ENCODE measurements at places on chromosomes 1 and 21. TPM values are rescaled to one million over a fixed set of nuclear protein-coding genes. Genes with fewer than 3 reads are reported as not detected.

Gene TNNT2
- 2.1 TPM for total RNA-seq

Gene SGIP1
- total RNA-seq: 11.2 TPM

Gene LCE1E
- total RNA-seq: not detected

Gene FAM177B
- 1.1 TPM for total RNA-seq

Gene CRNN
- not detected for total RNA-seq

Gene BSND
- total RNA-seq: 1.4 TPM

Gene LCE3A
- not detected for total RNA-seq

Gene SLC45A1
- 1.8 TPM for total RNA-seq

Gene ACTA1
- not detected for total RNA-seq

Gene BACE2
- 65.7 TPM for total RNA-seq

Gene S100A8
- total RNA-seq: 60.9 TPM

Gene C1orf141
- not detected for total RNA-seq

Gene POU3F1
- not detected for total RNA-seq

Gene MPL
- 0.25 TPM for total RNA-seq

Gene PAQR6
- 4.2 TPM for total RNA-seq

Gene LEFTY2
- total RNA-seq: 0.13 TPM

Gene CRP
- not detected for total RNA-seq

Gene PKLR
- 0.82 TPM for total RNA-seq

Gene CFAP57
- total RNA-seq: 2.3 TPM

Gene FAM72C
- 0.38 TPM for total RNA-seq

Gene METTL25B
- total RNA-seq: 35.2 TPM

Gene TMEM167B
- 39.4 TPM for total RNA-seq

Gene VCAM1
- 539 TPM for total RNA-seq

Gene IPP
- total RNA-seq: 20.0 TPM

Gene CELSR2
- 65.6 TPM for total RNA-seq

Gene KRTAP19-3
- not detected for total RNA-seq

Gene RBM11
- 3.3 TPM for total RNA-seq

Gene RNF223
- total RNA-seq: 2.3 TPM

Gene CEP85
- total RNA-seq: 8.5 TPM

Gene DNAJC6
- total RNA-seq: 5.8 TPM

Gene ADAMTSL4
- 20.0 TPM for total RNA-seq

Gene RGL1
- total RNA-seq: 30.7 TPM

Gene SPRR1B
- total RNA-seq: not detected

Gene OR2T33
- total RNA-seq: not detected

Gene SLC44A3
- 49.6 TPM for total RNA-seq

Gene SFN
- 44.7 TPM for total RNA-seq

Gene AQP10
- total RNA-seq: not detected

Gene PTGFR
- total RNA-seq: 3.7 TPM

Gene FMO4
- total RNA-seq: 10.6 TPM

Gene KIAA1614
- 12.3 TPM for total RNA-seq

Gene SEC16B
- 4.8 TPM for total RNA-seq

Gene SPRR1A
- not detected for total RNA-seq

Gene PCP4L1
- 1.3 TPM for total RNA-seq

Gene LHX8
- not detected for total RNA-seq

Gene AMY2A
- total RNA-seq: not detected

Gene RAP1GAP
- 39.2 TPM for total RNA-seq

Gene PDXK
- total RNA-seq: 210 TPM

Gene METTL18
- total RNA-seq: 8.7 TPM

Gene LRRC38
- total RNA-seq: not detected

Gene FAM110D
- 8.1 TPM for total RNA-seq

Gene LRRC7
- 0.19 TPM for total RNA-seq

Gene SNRNP40
- 44.2 TPM for total RNA-seq

Gene SPRR2F
- total RNA-seq: not detected

Gene TMEM200B
- total RNA-seq: 8.6 TPM

Gene KRTAP19-1
- not detected for total RNA-seq

Gene ERG
- 29.6 TPM for total RNA-seq

Gene ARMH1
- total RNA-seq: 3.9 TPM
